HS-27A (cell line): ENCODE measurements at places on chromosomes 5 and 9.
A peak's percentile ranks its signal among the peaks of the same experiment; 100 is the strongest.

- no peak for DNase-seq
These were observed 40.1 kb upstream of the PDE8B start for GRCh38 chr5:77170196-77170890.

DNA sequence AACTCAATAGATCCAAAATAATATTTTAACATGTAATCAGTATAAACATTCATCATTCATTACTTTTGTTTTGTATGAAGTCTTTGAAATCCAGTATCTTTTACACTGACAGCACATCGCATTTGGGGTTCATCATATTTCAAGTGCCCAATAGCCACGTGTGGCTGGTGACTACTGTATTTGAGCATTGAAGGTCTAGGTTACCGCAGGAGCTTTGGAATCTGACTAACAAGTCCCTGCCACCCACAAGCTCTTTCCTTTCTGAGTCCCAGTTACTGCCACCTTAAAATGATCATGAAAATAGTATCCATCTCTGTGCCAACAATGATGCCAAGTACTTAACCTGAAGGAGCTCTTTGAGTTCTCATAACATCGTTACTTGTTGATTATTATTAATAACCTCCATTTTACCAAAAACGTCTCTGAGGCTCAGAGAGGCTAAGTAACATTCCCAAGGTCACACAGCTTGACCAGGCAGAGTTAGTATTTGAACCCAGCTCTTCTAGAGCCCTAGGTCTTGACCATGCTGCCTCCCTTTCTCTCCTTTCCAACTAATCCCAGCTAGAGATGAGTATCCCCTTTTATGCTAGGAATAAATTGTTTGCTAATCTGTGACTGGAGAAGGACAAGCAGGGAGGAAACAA lies 24.2 kb downstream of the ARHGEF37 start:
- DNase-seq, result no peak

GRCh38 chr5:153753645-153754432 lies 263.4 kb downstream of the GRIA1 start:
- no peak for DNase-seq

- no peak for DNase-seq
These were observed 223.3 kb upstream of the TBCA start for GRCh38 chr5:77999399-77999798.

- DNase-seq, result peak; percentile 14
These were observed 285.4 kb downstream of the TMEM232 start for GRCh38 chr5:110441035-110441434.

GRCh38 chr9:68951879-68952659 lies 61.8 kb downstream of the PRKACG start:
- DNase-seq, result no peak

DNA sequence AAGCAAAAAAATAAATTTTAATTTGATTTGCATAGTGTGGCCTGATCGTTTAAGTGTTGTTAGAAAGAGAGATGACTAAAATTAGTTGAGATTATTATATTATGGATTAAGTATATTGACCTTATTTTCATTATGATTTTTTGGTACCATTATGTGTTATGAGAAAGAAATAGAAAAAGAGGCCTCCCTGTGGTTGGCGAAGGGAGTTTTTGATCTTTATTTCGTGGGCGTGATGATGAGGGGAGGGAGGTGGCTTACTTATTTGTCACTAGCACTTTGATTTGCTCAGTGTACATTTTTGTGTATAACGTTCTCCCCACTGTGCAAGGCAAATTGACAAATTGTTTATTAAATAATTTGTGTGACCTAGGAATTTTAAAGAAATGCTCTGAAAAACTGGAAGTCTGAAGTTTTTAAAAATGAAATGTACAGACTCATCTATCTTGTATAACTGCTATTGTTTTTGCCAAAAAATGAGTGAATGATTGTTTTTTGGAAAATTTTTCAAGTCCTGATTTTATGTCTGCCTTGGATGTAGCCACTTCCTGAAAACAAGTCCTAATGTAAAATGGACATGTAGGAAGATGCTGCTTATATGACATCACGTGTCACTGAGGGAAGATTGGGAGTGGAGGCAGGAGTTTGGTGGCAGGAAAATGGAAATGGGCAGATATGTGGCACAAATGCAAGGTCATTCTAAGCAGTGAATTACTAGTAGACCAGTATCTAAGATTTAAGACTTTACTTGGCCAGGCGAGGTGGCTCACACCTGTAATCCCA lies 3.0 kb downstream of the DAPK1 start:
- DNase-seq, result no peak

DNA sequence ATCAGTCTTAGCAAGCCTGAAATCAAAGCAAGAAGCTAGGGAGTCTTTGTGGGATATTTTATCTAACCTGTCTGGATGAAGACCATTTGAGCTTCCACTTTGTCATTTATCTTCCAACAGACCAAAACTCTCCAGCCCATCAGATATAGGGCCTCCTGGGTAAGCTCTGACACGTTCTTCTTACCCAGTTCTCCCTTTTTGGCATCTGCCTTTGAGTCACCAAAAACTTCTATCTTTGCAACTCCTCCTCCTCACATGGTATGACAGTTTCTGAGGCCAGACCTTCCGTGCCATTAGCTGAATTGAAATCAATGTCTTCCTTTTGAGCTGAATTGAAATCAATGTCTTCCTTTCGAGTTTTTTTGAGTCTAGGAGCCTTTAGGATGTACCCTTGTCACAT lies 156.6 kb upstream of the SPRY4 start:
- no peak for DNase-seq

- no peak for DNase-seq
These were observed 12.2 kb upstream of the CARD19 start for GRCh38 chr9:93083592-93084470.
